Upper lobe of left lung (tissue), 6 donors: ENCODE measurements at places on chromosomes 5 and 9. TPM values are rescaled to one million over a fixed set of nuclear protein-coding genes. Genes with fewer than 3 reads are reported as not detected.

GRCh38 chr5:1292139-1292538 lies 2.7 kb downstream of the TERT start:
- no peaks in the 10 kb centered on the region for H3K36me3 ChIP-seq
- H3K27me3 ChIP-seq: no peaks in the 10 kb centered on the region
- no peak for DNase-seq

GRCh38 chr5:88952996-88953643 lies 70.1 kb upstream of the MEF2C start:
- no peak for DNase-seq
- H3K27me3 ChIP-seq: no peaks in the 10 kb centered on the region
- no peaks in the 10 kb centered on the region for H3K36me3 ChIP-seq
- H3K27ac ChIP-seq: no peak overlapping the region
- H3K4me3 ChIP-seq: no peak overlapping the region

DNA sequence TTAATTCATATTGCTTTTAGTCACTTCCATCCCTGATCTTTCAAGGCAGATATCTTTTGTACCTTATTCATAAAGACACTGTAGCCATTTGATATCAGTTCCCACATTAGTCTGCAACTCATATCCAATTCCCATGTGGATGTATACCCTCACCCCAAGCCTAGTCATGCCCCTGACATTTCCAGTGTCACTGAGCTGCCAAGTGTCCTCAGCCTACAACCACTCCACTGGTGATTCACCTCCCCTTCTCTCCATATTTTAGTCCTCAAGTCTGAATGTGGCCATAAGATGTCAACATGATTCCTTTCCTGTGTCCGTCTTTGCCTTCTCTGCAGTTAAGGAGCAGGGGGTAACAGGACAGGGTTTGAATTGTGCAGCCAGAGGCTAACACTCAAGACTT lies 346.9 kb downstream of the RAB3C start:
- H3K4me1 ChIP-seq: peaks cover 11% of the 10 kb centered on the region
- no peaks in the 10 kb centered on the region for H3K36me3 ChIP-seq
- H3K4me3 ChIP-seq: no peak overlapping the region
- no peaks in the 10 kb centered on the region for H3K27me3 ChIP-seq

DNA sequence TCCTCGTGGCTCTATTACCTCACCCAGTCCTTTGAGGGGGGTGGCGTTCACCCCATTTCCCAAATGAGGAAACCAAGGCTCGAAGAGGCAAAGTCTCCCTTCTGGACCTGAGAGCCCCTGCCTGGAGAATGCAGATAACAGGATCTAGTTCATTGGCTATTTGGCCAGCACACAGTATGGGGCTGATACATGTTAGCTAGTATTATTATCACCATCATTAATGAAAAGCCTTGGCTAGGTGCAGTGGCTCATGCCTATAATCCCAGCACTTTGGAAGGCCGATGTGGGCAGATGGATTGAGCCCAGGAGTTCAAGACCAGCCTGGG lies 4.3 kb downstream of the SH3GLB2 start:
- no peak for DNase-seq
- H3K27ac ChIP-seq: no peak overlapping the region
- H3K36me3 ChIP-seq: no peaks in the 10 kb centered on the region
- H3K4me3 ChIP-seq: no peak overlapping the region

DNA sequence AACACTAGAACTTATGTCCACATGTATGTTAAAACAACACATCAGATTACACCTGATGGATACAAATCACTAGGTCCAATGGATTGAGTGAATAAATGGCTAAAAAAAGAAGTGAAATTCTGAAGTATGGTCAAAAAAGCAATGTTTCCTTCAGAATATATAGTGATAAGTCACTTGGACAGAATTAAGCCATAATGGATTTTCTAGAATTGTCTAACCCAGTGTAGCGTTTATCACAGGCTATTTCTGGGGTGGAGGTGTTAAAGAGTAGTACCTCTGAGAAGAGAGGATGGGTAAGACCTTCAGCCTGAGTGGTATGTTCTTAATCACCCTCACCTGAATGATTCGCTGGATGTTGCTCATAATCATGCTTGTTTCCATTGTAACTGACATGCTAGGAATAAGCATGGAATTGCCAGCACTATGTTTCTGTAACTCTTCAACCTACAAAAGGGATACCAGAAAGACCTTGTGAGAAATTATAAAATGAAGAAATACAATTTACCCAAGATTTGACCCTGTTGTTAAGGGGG lies 33.2 kb downstream of the SLC31A2 start:
- H3K36me3 ChIP-seq: peaks cover 49% of the 10 kb centered on the region
- no peak overlapping the region for H3K27ac ChIP-seq
- no peaks in the 10 kb centered on the region for H3K27me3 ChIP-seq
- DNase-seq: no peak
- H3K4me3 ChIP-seq: no peak overlapping the region

DNA sequence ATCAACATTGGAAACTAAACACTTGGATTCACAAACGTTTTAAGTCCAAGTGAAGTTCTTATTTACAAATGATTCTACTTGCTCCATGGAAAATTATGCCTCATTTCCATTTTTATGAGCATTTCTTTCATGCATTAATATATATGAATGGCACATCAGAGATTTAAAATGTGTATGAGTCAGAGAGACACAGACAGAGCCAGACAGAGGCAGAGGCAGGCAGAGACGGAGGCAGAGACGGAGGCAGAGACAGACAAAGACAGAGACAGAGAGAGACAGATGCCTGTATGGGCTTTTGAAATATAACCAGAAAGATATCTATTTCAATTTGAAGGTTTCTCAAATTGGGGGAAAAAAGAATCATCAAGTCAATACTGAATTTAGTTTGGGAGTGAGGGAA lies 649.0 kb downstream of the PTPRD start:
- DNase-seq: no peak
- H3K4me3 ChIP-seq: no peak overlapping the region
- H3K27me3 ChIP-seq: no peaks in the 10 kb centered on the region

GRCh38 chr5:74534397-74535129 lies 106.0 kb downstream of the ENC1 start:
- H3K27me3 ChIP-seq: no peaks in the 10 kb centered on the region
- DNase-seq: no peak
- no peak overlapping the region for H3K4me3 ChIP-seq
- H3K36me3 ChIP-seq: no peaks in the 10 kb centered on the region
- H3K4me1 ChIP-seq: peaks cover 14% of the 10 kb centered on the region

DNA sequence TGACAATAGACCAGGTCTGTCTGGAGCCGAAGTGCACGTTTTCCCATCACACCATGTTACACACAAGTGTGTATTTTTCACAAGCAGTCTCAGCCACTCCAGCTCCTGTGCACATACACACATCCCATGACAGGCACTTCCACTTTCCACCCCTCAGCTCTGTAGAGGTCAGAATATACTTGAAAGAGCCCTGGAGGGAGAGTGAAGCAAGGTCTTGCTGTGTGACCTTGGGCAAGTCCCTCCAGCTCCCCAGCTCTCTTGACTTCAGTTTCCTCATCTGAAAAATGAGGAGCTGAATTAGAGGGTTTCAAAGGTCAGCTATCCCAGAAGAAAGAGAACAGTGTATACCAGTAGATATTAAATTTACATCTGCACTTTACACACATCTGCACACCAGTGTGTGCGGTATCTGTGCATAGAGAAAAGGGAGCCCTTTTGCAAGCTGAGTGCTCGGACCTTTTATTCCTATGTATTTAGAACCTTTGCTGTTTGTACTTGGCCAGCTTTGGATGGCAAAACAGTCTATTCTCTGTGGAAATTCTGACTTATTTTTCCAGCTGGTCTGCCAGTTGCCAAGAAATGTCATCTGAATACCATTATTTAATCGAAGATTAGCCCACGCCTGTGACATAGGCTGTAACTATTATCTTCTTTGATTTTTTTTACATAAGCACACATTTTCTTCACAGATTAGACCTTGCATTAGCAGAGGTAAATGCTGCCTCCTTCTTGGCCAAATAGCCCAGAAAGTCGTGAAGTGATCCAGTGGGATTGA lies 528.0 kb downstream of the BNC2 start:
- no peaks in the 10 kb centered on the region for H3K36me3 ChIP-seq
- H3K4me1 ChIP-seq: no peaks in the 10 kb centered on the region
- no peak overlapping the region for H3K27ac ChIP-seq
- H3K4me3 ChIP-seq: no peak overlapping the region
- DNase-seq: no peak

DNA sequence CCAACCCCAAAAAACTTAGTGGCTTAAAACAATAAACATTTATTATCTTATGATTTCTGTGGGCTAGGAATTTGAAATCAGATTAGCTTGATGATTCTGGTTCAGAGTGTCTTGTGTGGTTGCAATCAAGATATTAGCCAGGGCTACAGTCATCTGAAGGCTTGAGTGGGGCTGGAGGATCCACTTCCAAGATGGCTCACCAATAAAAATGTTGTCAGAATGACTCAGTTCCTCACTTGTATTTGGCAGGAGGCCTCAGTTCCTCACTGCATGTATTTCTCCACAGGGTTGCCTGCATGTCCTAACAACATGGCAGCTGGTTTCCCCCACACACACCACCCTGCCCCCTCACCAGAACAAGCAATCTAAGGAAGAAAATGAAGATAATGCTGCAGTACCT lies 98.2 kb upstream of the NIPBL start:
- DNase-seq: no peak
- H3K36me3 ChIP-seq: no peaks in the 10 kb centered on the region
- H3K27me3 ChIP-seq: no peaks in the 10 kb centered on the region

- H3K36me3 ChIP-seq: no peaks in the 10 kb centered on the region
- no peaks in the 10 kb centered on the region for H3K27me3 ChIP-seq
- H3K27ac ChIP-seq: no peak overlapping the region
- DNase-seq: no peak
- peaks cover 8% of the 10 kb centered on the region for H3K4me1 ChIP-seq
These were observed 635.7 kb downstream of the RAB3C start for GRCh38 chr5:59218424-59219045.

GRCh38 chr5:82624062-82624461 lies 345.9 kb upstream of the RPS23 start:
- H3K4me1 ChIP-seq: no peaks in the 10 kb centered on the region
- DNase-seq: no peak
- H3K27me3 ChIP-seq: no peaks in the 10 kb centered on the region
- H3K4me3 ChIP-seq: no peak overlapping the region
- H3K36me3 ChIP-seq: no peaks in the 10 kb centered on the region
- no peak overlapping the region for H3K27ac ChIP-seq

GRCh38 chr5:180689775-180690174 lies 40.4 kb upstream of the FLT4 start:
- no peaks in the 10 kb centered on the region for H3K36me3 ChIP-seq
- no peaks in the 10 kb centered on the region for H3K27me3 ChIP-seq
- no peak for DNase-seq
- H3K4me1 ChIP-seq: no peaks in the 10 kb centered on the region

Gene BNC2
- 10.5 TPM for total RNA-seq

Gene ZDHHC11B
- 12.9 TPM for total RNA-seq

Gene ACSL6
- 0.74 TPM for total RNA-seq

Gene SLU7
- total RNA-seq: 49.7 TPM

Gene GFI1B
- total RNA-seq: 0.97 TPM

Gene PLPPR1
- total RNA-seq: 2.1 TPM
